NCI-H1417 treated with DMSO at 0.1 percent for 48 hours (cell line): ENCODE measurements at places on chromosomes 5 and 9.

DNA sequence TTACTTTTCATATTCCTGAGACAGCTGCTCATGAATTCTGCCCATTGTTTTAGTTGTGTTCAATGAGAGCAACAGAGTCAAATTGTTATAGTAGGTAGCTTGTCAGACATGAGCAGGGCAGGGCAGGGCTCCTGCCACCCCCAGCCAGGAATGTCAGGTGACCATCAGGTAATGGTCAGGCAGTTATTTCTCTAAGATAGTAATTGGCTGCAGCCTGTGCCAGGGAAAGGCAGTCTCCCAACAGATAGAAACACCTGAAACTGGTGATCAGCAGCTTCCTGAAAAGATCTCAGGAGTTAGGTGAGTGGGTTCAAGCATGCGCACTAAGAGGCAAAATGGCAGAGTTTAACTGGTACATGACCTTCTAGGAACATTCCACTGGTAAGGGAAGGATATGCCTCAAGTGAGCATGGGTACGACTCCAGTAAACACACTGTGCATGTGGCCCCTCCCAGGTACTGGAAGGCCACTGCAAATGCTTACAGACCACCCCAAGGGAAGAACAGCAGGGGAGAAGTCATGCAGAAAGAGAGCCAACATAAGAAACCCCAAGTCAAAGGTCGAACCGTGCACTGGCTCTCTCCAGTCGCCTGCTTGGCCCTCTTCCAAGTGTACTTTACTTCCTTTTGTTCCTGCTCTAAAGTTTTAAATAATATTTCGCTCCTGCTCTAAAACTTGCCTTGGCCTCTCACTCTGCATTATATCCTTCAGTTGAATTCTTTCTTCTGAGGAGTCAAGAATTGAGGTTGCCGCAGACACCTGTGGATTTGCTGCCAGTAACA lies 25.1 kb downstream of the CARTPT start:
- DNase-seq, result no peak

GRCh38 chr9:99749641-99750040 lies 72.0 kb upstream of the NR4A3 start:
- DNase-seq, result no peak

DNA sequence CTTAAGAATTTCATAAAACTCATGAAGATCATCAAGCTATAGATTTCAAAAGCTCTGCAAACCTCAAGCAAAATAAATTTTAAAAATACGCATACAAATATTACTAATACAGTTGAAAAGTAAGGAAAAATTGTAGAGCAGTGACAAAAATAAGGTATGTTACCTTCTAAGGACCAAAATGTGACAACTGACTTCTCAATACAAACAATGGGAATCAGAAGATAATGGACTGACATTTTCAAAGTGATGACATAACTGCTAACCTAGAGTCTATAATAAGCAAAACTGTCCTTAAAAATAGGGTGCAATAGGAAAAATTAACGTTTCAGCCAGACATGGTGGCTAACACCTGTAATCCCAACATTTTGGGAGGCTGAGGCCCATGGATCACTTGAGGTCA lies 27.1 kb downstream of the RMI1 start:
- no peak for DNase-seq

- DNase-seq, result no peak
Measured at GRCh38 chr5:3364941-3365340, 230.7 kb upstream of the IRX1 start.

DNA sequence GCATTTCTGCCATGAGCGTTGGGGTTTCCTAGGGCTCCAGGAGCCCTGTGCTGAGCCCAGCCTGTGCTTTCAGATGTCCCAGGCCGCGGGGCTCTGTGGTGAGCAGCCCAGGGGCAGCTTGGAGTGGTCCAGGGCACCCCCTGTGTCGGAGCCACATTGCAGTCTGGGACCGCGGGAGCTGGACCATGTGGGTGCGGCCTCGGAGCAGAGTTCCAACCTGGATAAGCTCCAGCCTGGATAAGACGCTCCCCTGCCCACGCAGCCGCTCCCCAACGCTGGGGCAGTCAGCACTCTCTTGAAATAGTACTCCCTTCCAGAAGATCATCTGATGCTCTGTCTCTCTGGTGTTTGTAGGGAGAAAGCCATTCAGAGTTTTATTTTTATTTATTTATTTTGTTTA lies 111.1 kb downstream of the WNK2 start:
- DNase-seq, result no peak

GRCh38 chr9:124140941-124141568 lies 116.7 kb upstream of the NEK6 start:
- DNase-seq, result no peak
